ENCODE measurements at places on chromosomes 13 and 19.
A peak's percentile ranks its signal among the peaks of the same experiment; 100 is the strongest.

DNA sequence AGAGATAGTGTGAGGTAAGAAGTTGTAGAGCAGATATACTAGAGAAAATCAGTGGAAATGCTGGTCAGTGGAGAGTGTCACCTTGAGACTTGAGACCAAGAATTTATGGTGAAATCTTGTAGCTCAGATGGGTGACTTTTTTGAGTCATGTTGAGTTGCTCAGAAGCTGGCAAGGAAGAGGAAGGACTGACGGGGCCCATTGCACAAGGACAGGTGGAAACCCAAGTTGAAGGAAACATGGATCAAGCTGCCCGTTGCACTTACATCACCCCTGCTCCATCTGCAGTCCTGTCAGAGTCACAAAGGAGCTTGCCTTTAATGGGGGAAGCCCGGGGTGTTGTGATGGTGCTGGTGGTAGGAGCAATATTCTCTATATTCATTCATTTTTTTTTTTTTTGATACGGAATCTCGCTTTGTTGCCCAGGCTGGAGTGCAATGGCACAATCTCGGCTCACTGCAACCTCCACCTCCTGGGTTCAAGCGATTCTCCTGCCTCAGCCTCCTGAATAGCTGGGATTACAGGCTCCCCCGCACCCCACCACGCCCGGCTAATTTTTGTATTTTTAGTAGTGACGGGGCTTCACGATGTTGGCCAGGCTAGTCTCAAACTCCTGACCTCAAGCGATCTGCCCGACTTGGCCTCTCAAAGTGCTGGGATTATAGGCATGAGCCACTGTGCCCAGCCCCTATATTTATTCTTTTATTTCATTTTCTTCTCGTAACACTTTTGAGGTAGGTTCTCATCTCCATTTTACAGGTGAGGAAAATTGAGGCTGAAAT, 27.4 kb downstream of the UBAC2 start:
- DNase-seq: no peak

- no peak for DNase-seq
Measured at GRCh38 chr19:38385804-38386257, 2.0 kb downstream of the GGN start.

DNA sequence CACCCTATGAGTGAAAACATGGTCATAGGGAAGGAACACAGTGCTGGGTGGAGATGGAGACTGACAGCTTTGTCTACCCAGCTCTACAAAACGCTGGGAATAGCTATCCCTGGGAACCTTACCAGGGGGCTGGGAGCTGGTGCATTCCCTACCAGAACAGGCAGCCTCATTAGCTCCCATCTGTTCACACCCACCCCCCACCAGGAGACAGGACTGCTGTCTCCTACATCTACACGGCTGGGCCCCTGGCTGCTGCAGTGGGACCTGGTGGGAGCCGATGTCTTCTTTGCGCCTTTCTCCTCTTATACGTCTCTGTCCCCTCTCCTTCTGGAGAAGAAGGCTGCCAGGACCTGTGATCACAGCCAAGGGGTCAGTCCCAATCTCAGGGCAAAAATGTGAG, 90.8 kb downstream of the UQCRFS1 start:
- no peak for DNase-seq

DNA sequence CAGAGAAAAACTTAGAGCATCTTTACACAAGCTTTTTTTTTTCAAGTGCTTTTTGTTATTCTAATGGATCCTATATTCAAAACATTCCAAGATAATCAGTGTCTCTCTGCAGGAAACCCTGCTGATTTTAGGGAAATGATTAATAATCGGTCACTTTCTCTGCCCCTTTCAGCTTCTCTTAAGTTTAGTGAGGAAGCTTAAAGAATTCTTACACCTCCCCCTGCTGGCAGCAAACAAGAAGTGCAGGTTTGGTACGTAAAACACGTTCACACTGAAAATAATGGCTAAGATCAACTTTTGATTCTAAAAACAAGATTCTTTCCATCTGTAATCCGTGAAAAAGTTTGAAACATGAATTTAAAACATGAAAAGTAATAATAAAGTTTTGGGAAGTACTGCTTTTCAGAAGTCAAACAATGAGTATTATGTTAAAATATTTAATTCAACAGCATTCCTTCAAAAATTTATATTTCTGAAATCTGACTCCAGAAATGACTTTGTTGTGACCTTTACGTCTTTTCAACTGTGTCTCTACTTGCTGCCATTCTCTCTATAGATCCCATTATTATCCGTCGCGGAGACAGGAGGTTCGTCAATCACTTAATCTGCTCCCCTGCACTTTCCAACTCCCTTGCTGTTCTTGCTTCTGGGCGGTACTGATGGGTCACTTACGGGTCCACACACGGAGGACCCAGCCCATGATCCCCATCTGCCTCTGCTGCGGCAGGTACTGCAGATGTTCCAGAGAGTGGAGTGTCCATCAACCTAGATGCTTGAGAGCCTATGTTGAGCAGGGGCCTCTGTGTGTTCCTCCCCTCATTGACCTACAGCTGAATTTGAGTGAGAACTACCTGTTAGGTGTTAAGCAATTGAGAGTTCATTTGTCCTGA, 203.1 kb upstream of the EDNRB start:
- DNase-seq: peak; percentile 29

GRCh38 chr19:30556230-30556711, 184.1 kb downstream of the ZNF536 start:
- DNase-seq: no peak

GRCh38 chr19:3471954-3472655, 8.2 kb downstream of the SMIM24 start:
- DNase-seq: peak; percentile 44

GRCh38 chr19:55479451-55480230, 3.2 kb downstream of the ZNF628 start:
- DNase-seq: no peak

DNA sequence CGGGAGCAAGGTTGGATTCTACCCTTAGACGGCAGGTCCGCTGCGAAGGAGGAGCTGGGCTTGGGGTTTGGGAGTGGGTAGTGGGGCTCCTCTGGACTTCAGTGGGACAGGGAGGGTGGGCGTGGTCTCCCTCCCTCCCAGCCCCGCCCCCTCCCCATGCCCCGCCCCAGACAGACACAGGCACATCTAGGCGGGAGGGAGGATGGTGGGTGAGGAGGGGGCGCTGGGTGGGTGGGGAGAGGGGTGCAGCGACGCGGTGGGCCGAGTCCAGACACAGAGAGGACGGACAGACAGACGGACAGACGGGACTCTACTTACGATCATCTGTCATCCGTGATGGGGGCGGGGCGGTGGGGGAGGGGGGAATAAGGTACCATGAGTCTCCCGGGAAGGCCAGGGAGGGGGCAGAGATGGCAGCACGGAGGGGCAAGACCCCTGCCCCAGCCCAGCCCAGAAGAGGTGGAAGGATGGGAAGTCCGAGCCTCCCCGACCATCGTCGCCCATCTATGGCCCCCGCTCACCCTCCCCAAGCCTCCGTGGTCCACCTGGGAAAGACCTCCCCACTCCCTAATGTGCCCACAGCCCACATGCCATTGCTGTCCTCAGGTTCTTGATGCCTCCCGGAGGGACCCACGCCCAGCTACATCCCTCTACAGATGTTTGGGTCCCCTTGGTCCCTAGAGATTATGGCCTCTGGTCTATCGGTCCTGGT, 64.8 kb downstream of the UNC13A start:
- DNase-seq: no peak

- no peak for DNase-seq
Measured at GRCh38 chr13:73547239-73547638, 488.4 kb downstream of the KLF5 start.

DNA sequence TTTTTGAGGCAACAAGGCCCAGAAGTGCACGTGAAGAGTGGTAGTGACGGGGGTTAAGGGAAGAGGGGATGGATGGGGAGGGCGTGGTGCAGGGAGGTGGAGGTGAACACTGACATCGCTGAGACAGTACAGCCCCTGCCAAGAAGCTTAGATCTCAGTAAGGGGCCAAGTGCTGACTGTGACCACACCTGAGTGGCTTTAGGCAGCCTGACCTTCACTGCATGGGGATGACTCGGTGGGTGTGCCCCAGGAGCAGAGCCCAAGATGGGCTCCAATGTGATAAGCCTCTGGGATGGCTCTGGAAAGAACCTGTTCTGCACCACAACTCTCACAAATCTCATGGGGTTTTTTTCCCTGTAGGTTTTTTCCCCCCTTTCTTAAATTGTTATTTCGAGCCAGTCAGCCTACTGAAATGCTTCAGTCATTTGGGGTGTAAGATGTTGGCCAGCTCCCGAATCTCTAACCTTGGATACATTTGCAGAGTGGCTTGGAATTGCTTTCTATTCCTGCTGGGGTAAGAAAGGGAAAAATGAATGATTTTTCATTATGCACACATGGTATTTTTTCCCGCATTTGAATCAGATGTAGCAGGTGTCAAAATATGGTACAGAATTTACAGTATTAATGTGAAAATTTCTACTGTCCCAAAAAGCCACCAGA, 165.0 kb downstream of the TM9SF2 start:
- no peak for DNase-seq

GRCh38 chr19:54606891-54607784, 13.7 kb downstream of the LILRA1 start:
- no peak for DNase-seq

DNA sequence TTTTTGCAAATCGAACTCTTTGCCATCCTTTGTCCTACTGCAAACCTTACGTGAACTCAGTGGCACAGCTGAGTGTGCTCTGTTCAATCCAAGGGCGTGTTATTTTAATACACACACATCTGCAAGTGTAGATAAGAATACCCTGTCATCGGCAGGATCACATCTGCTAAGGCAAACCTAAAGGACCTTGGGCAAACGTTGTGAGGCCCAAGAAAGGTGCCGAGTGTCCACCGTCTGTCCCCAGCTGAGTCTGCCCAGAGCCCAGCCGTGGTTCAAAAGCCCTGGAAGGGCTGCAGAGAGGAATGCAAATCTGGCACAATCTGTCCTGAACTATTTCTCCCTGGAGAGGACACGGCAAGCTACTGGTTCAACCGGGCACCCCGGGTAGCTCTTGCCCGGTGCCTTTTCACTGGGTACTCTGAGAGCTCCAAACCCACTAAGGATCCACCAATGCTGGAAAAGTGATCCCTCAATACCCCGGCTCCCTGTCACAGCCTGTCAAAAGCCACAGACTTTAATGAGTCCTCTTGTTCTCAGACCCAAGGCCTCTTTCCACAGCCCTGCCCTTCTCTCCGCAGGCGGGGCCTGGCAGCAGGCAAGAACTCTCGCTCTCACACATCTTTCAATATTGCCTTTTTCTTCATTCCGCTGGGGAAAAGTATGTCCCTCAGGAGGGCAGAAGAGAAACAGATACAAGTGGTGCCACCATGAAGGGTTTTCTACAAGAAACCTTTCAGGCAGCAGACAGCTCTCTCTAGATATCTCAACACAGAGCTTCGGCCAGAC, 17.0 kb downstream of the SLC7A1 start:
- no peak for DNase-seq

GRCh38 chr13:73146707-73147106, 87.9 kb downstream of the KLF5 start:
- DNase-seq: no peak

DNA sequence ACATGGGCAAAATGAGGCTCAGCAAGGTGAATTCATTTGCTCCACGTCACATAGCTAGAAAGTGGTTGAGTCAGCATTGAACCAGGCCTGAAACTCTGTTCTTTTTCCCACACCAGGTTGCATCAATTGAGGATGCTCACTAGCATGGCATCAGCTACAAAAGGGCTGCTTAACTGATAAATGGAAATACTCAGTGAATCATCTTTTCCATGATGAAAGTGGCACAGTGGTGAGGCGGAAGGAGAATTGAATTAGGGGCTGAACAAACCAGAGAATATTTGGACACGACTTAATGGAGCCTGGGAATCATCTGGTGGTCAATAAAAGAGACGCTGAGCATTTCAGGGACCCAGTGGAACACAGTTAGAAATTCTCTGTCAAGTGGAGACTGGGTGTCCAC, 320.1 kb upstream of the MAB21L1 start:
- DNase-seq: no peak

GRCh38 chr13:40388617-40389016, 277.8 kb downstream of the FOXO1 start:
- DNase-seq: peak; percentile 76

GRCh38 chr13:97385146-97385545, 48.8 kb upstream of the RAP2A start:
- DNase-seq: no peak

DNA sequence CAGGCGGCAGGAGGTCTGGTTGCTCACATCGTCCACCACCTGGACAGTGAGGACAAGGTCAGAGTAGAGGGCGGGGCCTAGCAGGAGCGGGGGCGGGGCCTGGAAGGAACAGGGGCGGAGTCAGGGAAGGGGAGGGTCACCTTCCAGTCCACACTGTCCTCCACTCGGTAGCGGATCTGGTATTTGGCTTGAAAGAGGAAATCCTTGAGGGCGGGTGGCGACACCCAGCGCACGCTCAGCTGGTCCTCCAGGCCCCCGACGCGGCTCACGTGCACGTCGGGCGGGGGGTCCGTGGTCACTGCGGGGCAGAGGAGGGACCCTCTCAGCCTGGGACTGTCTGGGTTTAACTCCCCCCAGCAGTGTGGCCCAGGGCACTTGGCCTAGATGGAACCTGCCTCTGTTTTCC, 8.2 kb downstream of the REX1BD start:
- DNase-seq: no peak
